ENCODE measurements at places on chromosomes 1 and 21.
A peak's percentile ranks its signal among the peaks of the same experiment; 100 is the strongest.

DNA sequence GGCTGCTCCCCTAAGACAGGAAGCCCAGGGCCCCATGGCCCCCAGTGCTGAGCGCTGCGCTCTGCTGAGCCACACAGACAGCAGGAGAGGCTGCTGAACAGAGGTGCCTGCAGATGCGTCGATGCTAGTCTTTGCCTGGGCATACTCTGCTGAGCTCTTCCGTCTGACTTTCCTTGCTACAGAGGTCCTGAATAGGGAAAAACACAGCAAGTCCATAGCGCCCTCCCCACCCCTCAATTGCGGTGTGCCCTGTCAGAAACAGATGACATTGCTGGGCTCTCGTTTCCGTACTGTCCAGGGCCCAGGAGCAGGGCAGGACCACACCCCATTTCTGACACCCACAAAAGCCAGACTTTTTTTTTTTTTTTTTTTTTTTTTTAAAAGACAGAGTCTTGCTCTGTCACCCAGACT, 252.5 kb downstream of the SDCCAG8 start:
- DNase-seq = peak; percentile 36

DNA sequence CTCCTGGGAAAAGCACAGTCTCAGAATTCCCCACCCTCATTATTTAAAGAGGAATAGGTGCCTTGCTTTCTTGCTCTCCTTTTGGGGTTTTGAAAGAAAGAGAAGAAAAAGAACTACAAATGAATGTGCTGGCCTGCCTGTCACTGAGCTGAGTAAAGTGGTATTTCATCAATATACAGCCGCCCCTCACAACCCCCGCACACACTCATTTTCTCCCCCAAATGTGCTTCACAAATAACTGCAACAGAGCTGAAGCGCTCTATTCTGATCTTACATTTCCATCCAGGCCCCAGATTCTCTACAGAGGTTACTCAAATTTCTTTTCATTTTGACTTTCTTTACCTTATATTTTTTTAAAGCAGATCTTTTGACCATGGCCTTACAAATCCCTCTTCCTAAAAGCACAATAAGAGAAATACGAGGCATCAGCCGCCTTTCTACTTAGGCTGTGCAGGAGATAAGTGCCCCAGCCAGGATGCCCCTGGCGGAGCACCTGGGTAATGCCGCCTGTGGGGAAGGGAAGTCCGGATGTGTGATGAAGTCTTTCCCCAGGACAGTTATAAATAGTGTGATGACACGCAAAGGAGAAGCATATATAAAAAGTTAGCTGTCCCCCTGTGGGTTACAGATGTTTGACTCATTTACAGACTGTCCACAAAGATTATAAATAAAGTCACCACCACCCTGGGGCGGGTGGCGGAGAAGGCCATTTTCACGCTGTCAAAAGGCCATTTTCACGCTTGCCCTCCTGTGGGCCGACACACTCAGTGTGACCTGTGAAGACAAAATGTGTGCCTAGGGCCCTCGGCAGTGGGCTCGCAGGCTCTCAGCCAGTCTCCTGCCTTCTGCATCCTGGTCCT, 6.5 kb downstream of the KCNN3 start:
- DNase-seq = no peak

- no peak for DNase-seq
Measured at GRCh38 chr1:16088351-16088911, 15.0 kb upstream of the FAM131C start.

- DNase-seq = no peak
Measured at GRCh38 chr1:240170266-240170665, 78.6 kb downstream of the FMN2 start.

- no peak for DNase-seq
Measured at GRCh38 chr1:31782421-31783410, 18.6 kb upstream of the ADGRB2 start.

DNA sequence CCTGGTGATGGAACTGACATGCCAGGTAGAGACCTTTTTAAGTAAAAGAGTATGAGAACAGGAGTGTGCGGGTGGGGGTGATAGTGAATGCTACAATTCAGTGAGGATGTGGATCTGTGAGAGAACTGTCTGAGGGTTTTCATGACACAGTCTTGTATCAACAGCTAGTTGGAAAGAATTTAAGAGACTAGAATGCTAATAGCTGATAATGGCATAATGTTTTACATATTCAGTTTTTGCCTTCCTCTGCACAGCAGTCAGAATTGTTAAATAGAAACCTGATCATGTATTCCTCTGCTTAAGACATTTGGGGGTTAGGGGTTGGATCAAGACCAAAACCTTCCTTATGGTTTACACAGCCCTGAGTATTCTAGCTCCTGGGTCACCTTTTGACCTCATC, 152.8 kb upstream of the ZRANB2 start:
- no peak for DNase-seq

DNA sequence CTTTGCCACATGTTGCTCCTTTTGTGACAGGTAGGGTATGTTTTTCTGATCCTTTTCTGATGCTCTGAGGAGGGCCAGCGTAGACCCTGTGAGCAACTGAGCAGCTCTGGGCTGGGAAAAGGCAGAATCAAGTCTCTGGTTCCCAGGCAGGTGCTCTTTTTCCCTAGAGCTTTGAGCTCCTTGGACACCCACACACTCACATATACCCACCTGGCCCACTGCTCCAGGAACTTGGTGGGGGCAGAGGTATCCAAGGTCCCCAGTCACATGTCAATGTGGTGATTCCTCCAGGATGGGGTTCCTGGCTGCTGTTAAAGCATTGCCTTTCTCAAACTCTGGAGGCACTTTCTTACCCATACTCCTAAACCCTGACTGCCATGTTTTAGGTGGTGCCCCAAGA, 5.4 kb downstream of the CD2 start:
- DNase-seq = no peak

DNA sequence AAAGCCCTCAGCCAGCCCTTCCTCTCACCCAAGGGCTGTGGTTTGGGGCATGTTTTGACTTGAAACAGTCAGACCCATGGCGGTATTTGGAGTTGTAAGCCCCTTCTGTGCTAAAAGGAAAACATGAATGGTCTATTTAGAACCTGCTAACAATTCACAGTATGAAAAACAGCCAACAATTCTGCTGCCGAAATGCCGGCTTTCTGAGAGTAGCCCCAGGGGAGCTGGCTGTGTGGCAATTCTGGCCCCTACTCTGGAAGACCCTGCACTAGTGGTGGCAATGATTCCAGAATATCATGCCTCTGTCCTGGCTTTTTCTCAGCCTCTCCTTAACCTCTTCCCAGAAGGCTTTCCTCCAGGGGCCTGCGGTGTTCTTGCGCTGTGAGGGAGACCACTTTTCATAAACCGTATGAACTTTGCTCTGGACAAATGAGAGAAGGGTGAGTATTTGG, 118.7 kb downstream of the EDEM3 start:
- no peak for DNase-seq

- no peak for DNase-seq
Measured at GRCh38 chr1:113276507-113276906, 113.8 kb upstream of the MAGI3 start.

DNA sequence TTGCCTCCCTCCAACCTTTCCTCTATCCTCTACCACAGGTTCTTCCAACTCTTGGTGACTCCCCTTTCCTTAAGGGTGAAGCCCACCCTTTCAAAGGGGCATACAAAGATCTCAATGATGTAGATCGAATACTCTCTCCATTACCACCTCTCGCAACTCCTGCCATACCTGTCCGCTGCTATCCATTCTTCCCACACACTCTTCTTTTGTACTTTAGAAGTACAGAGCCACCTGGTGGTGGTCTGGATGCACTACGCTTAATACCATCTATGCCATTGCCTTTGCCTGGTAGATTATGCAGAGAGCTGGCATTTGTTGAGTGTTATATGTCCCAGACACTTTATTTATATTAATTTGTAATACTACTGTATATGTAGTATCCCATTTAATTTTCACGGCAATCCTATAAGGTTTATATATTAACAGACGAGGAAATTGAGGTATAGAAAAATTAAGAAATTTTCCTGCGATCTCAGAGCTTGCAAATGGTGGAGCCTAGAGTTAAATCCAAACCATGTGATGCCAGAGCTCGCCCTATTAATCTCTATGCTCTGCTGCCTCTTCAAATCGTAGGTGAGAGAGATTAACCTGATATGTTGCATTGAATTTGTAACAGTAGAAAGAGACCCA, 22.9 kb downstream of the TSHB start:
- peak; percentile 65 for DNase-seq

- DNase-seq = no peak
Measured at GRCh38 chr1:82485591-82486369, 685.0 kb downstream of the ADGRL2 start.

- DNase-seq = no peak
Measured at GRCh38 chr1:206954459-206955342, 8.4 kb upstream of the PIGR start.

GRCh38 chr1:54225378-54225777, 25.4 kb downstream of the MRPL37 start:
- no peak for DNase-seq

GRCh38 chr1:155309423-155310021, 856 bp downstream of the FDPS start:
- no peak for DNase-seq

DNA sequence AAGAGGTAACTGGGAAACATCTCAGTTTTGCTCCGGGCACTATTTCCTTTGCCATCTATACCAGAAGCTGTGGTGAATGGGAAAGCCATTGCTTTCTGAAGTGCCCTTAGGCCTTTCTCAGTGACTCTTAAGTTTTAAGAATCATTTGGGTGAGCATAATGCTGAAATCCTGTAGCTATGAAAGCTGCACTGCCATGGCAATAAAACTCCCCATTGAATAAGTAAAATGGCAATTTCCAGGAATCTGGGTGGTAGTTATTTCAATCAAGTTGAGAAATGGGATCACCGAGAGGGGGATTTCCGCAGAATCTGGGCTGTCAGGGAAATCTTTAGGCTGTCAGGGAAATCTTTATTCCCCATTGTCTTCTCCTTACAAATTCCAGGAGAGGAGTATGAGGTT, 26.8 kb upstream of the MACF1 start:
- DNase-seq = no peak

DNA sequence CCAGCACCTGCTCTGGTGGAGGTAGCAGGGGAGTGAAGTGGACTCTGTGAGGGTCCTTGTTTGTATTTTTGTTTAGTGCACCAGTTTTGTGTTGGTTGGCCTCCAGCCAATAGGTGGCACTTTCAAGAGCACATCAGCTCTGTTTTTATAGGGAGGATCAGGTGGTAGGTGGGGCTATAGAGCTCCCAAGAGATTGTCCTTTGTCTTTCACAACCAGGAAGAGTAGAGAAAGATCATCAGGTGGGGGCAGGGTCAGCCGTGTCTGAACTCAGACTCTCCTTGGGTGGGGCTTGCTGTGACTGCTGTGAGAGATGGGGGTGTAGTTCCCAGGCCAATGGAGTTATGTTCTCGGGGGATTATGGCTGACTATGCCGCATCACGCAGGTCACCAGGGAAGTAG, 159.8 kb downstream of the ZNF326 start:
- no peak for DNase-seq

DNA sequence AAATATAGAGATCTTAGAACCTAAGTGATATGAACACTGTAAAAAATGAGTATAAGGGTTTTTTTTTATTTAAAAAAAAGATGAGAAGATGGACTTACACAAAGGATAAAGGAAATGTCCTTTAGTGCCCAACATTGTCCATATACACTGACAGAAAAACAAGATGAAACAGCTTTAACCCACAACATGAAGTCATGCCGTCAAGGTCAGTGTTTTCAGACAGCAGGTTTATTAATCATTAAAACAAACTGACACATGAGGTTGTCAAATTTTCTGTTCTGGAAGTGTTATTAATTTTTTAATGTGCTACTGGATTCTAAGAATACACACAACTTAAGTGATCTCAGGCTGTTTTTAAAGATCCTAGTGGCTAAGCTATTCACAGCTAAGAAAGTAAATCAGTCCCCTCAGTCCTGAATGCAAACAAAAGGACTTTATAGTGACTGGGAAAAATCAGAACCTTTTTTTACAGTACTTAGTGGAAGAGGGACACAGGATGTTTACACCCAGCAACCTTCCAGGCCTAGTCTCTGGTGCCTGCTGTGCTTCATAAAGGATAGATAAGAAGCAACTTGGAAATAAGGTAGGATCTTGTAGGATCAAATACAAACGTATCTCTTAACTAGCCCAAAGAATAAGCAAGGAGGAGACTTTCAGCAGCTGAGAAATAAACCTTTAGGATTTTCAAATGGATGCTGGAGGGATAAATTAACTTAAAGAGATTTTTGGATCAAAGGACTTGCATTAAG, 21.9 kb upstream of the PKN2 start:
- no peak for DNase-seq

DNA sequence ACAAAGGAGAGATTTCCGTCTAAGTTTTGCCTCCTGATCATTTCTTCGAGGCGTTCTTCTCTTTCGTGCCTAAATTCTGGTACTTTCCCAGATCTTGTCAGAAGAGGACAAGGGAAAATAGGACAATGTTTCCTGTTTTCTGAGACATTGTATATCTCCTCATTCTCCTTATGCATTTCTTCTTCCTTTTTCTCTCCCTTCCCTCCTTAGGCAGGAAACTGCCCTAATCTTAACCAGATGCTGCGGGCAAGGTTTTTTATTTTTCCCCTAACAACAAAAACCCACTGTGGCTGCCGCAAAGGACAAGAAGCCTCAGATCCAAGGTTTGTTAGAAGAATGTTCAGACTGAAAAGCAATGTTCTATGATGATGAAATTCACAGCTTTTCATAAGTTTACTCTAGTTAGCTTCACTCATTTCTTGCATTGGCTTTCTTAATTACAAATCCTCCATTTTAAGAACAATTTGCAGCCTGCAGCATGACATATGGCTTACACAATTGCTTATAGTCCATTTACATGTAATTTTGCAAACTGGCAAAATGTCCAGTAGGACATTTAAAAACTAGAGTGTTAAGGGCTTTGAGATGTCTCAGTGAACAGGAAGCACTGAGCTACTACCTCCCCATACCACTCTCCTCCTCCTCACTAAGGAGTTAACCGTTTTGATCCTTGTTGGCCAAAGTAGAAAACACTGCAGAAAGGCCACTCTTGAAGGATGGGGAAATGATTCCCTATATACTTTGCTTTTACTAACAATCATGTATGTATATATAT, 624 bp downstream of the CTSK start:
- DNase-seq = no peak

GRCh38 chr21:44408226-44408625, 47.1 kb upstream of the LRRC3 start:
- DNase-seq = no peak

DNA sequence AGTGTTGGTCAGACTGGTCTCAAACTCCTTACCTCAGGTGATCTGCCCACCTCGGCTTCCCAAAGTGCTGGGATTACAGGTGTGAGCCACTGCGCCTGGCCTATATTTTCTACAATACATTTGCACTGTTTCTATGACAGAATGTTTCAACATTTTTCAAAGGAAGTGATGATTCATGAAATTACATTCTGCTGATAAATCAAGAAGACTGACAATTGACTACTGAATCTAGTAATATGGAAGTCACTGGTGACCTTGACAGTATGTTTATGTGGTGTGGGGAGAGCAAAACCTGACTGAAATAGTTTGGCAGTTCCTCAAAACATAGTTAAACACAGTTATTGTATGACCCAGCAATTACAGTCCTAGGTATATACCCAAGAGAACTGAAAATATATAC, 18.1 kb downstream of the LRIF1 start:
- no peak for DNase-seq

- DNase-seq = peak; percentile 71
Measured at GRCh38 chr1:115807723-115808122, 33.2 kb downstream of the NHLH2 start.
